ENCODE measurements at places on chromosomes 4 and X.

GRCh38 chr4:182265881-182266280 lies 22.7 kb downstream of the TENM3 start:
- no peak overlapping the region for H3K4me3 ChIP-seq
- H3K27me3 ChIP-seq, result no peaks in the 10 kb centered on the region
- no peaks in the 10 kb centered on the region for H3K36me3 ChIP-seq

GRCh38 chr4:177229331-177229730 lies 80.3 kb upstream of the NEIL3 start:
- DNase-seq, result no peak
- H3K36me3 ChIP-seq, result no peaks in the 10 kb centered on the region
- no peaks in the 10 kb centered on the region for H3K27me3 ChIP-seq
- H3K4me1 ChIP-seq, result no peaks in the 10 kb centered on the region

GRCh38 chr4:103478734-103479133 lies 241.1 kb downstream of the TACR3 start:
- no peak for DNase-seq
- no peaks in the 10 kb centered on the region for H3K27me3 ChIP-seq
- H3K36me3 ChIP-seq, result no peaks in the 10 kb centered on the region
- no peak overlapping the region for H3K27ac ChIP-seq
- H3K4me1 ChIP-seq, result no peaks in the 10 kb centered on the region

- H3K4me3 ChIP-seq, result peak overlapping the region; percentile 48
- no peaks in the 10 kb centered on the region for H3K36me3 ChIP-seq
- no peak overlapping the region for H3K27ac ChIP-seq
- no peak for DNase-seq
Observed at GRCh38 chrX:2889045-2889605, 40.0 kb downstream of the ARSD start.

DNA sequence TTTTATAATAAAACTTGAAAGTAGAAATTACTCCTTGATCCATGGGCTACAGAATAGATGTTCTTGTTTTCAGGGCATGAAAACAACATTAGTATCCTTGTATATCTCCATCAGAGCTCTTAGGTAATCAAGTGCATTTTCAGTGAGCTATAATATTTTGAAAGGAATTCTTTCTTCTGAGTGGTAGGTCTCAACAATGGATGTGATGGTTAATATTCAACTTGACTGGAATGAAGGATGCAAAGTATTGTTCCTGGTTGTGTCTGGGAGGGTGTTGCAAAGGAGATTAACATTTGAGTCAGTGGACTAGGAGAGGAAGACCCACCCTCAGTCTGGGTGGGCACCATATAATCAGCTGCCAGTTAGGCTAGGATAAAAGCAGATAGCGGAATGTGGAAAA lies 100.1 kb downstream of the LCORL start:
- no peaks in the 10 kb centered on the region for H3K36me3 ChIP-seq
- H3K27ac ChIP-seq, result no peak overlapping the region
- DNase-seq, result no peak
- H3K27me3 ChIP-seq, result no peaks in the 10 kb centered on the region
- H3K4me1 ChIP-seq, result no peaks in the 10 kb centered on the region
- no peak overlapping the region for H3K4me3 ChIP-seq

GRCh38 chrX:71181558-71181909 lies 36.9 kb downstream of the NLGN3 start:
- H3K27ac ChIP-seq, result peak overlapping the region; percentile 84
- H3K4me1 ChIP-seq, result peaks cover 6% of the 10 kb centered on the region
- no peaks in the 10 kb centered on the region for H3K36me3 ChIP-seq
- no peak for DNase-seq
- peak overlapping the region; percentile 52 for H3K4me3 ChIP-seq

DNA sequence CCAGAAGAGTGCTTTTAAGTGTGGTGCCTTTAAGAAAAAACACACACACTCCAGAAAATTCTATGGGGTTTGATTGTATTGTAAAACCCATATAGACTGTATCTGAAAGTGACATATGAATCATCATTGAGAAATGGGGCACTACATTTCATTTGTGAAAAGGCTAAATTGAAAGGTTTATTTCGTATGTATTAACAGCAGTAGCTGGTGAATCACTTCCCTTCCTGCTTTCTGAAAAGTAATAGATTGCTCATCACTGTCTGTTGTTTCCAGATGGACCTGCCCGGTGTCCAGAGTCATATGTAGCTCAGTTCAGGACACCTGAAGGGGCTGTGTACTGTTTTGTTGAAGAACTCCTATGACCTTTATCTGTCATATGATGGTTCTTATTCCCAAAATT lies 28.1 kb upstream of the HPRT1 start:
- H3K36me3 ChIP-seq, result peaks cover 6% of the 10 kb centered on the region
- H3K4me3 ChIP-seq, result no peak overlapping the region
- H3K4me1 ChIP-seq, result no peaks in the 10 kb centered on the region
- H3K27ac ChIP-seq, result no peak overlapping the region
- no peak for DNase-seq
- H3K27me3 ChIP-seq, result no peaks in the 10 kb centered on the region

DNA sequence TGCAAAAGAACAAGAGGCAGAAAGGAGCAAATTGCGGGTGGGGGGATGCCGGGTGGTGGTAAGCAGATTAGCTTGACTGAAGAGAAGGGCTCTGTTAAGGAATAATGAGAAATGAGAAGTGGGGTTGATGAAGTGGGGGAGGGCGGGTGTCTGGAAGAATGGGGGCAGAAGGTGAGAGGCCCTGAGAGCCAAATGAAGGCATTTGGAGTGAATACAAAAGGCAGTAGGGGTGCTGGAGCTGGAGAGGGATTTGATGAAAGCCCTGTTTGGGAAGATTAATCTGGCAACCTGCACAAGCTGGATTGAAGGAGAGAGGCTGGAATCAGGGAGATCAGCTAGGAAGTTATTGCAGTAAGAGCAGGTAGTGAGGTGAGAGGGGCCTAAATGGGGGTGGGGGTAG lies 82.1 kb downstream of the GUCY2F start:
- no peak for DNase-seq
- no peaks in the 10 kb centered on the region for H3K27me3 ChIP-seq
- no peaks in the 10 kb centered on the region for H3K4me1 ChIP-seq
- no peak overlapping the region for H3K27ac ChIP-seq
- no peak overlapping the region for H3K4me3 ChIP-seq
- H3K36me3 ChIP-seq, result no peaks in the 10 kb centered on the region

- no peak for DNase-seq
- H3K27me3 ChIP-seq, result no peaks in the 10 kb centered on the region
- H3K4me1 ChIP-seq, result no peaks in the 10 kb centered on the region
- H3K4me3 ChIP-seq, result no peak overlapping the region
- no peaks in the 10 kb centered on the region for H3K36me3 ChIP-seq
- no peak overlapping the region for H3K27ac ChIP-seq
Observed at GRCh38 chr4:48025005-48025404, 8.4 kb downstream of the NIPAL1 start.

GRCh38 chr4:112153211-112153791 lies 8.0 kb downstream of the FAM241A start:
- H3K27me3 ChIP-seq, result no peaks in the 10 kb centered on the region
- H3K4me3 ChIP-seq, result no peak overlapping the region
- H3K36me3 ChIP-seq, result no peaks in the 10 kb centered on the region
- no peak overlapping the region for H3K27ac ChIP-seq
- peaks cover 20% of the 10 kb centered on the region for H3K4me1 ChIP-seq

DNA sequence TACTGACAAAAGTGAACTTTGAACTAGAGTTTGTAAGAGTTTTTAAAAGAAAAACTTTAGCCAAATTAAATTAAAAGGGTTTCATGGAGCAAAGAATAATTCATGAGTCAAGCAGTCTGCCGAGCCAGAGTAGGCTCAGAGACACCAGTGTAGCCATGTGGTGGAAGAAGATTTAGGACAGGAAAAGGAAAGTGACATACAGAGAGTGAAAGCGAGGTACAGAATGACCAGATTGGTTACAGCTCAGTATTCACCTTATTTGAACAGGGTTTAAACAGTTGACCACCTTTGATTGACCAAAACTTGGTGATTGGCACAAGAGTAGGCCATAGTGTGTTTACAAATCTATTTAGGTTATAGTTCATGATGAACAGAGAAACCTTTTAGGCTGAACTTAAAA lies 377.8 kb downstream of the KLHL4 start:
- H3K27me3 ChIP-seq, result no peaks in the 10 kb centered on the region
- no peak for DNase-seq
- H3K27ac ChIP-seq, result no peak overlapping the region
- no peaks in the 10 kb centered on the region for H3K36me3 ChIP-seq
- H3K4me3 ChIP-seq, result no peak overlapping the region

GRCh38 chr4:57042711-57043169 lies 64.0 kb downstream of the POLR2B start:
- no peaks in the 10 kb centered on the region for H3K27me3 ChIP-seq
- H3K36me3 ChIP-seq, result no peaks in the 10 kb centered on the region
- H3K4me3 ChIP-seq, result no peak overlapping the region
- H3K27ac ChIP-seq, result peak overlapping the region; percentile 51
